Activated T-cell treated with anti-CD3 and anti-CD28 coated beads, Interleukin-2, amount 50 U/mL, for 24 hours (primary cell): ENCODE measurements at places on chromosomes 2 and 18.
A peak's percentile ranks its signal among the peaks of the same experiment; 100 is the strongest.

GRCh38 chr2:69298261-69298660 lies 88.8 kb downstream of the GFPT1 start:
- H3K27ac ChIP-seq = no peak overlapping the region
- H3K4me1 ChIP-seq = no peaks in the 10 kb centered on the region
- DNase-seq = no peak
- no peaks in the 10 kb centered on the region for H3K36me3 ChIP-seq
- H3K4me3 ChIP-seq = no peak overlapping the region
- H3K27me3 ChIP-seq = peaks cover 8% of the 10 kb centered on the region

DNA sequence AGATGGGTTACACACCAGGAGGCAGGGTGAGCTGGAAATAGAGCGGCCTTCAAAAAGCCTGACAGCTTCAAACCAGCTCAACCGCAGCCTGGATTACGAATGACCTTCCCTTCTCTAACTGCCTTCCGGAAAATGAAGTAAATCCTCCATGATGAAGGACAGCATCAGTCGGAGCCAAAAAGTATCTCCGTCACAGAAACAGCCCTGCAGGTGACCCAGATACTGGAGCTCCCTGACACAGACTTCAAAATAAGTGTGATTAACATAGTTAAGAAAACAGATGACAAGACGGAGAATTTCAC lies 10.3 kb upstream of the CIB4 start:
- peaks cover 19% of the 10 kb centered on the region for H3K27me3 ChIP-seq
- H3K27ac ChIP-seq = no peak overlapping the region
- no peaks in the 10 kb centered on the region for H3K36me3 ChIP-seq

GRCh38 chr2:33205693-33206434 lies 259.1 kb downstream of the LTBP1 start:
- H3K4me3 ChIP-seq = no peak overlapping the region
- no peak overlapping the region for H3K27ac ChIP-seq
- H3K36me3 ChIP-seq = no peaks in the 10 kb centered on the region
- no peaks in the 10 kb centered on the region for H3K27me3 ChIP-seq
- no peak for DNase-seq

GRCh38 chr2:196513796-196514526 lies 125.6 kb upstream of the CCDC150 start:
- peaks cover 21% of the 10 kb centered on the region for H3K27me3 ChIP-seq
- no peak overlapping the region for H3K4me3 ChIP-seq
- no peak overlapping the region for H3K27ac ChIP-seq
- no peak for DNase-seq
- H3K4me1 ChIP-seq = no peaks in the 10 kb centered on the region

- H3K4me3 ChIP-seq = peak overlapping the region; percentile 53
- no peak for DNase-seq
- H3K27me3 ChIP-seq = peaks cover 86% of the 10 kb centered on the region
- no peak overlapping the region for H3K27ac ChIP-seq
These were observed 1.8 kb downstream of the AGAP1 start for GRCh38 chr2:235495373-235496238.

GRCh38 chr2:4420032-4420431 lies 716.7 kb downstream of the DCDC2C start:
- H3K27ac ChIP-seq = no peak overlapping the region
- H3K36me3 ChIP-seq = no peaks in the 10 kb centered on the region
- H3K27me3 ChIP-seq = no peaks in the 10 kb centered on the region
- no peak overlapping the region for H3K4me3 ChIP-seq
- no peaks in the 10 kb centered on the region for H3K4me1 ChIP-seq

- H3K4me3 ChIP-seq = no peak overlapping the region
- H3K27me3 ChIP-seq = no peaks in the 10 kb centered on the region
- H3K4me1 ChIP-seq = no peaks in the 10 kb centered on the region
- H3K27ac ChIP-seq = no peak overlapping the region
- no peak for DNase-seq
These were observed 395.2 kb downstream of the RAD51AP2 start for GRCh38 chr2:17122887-17123501.

DNA sequence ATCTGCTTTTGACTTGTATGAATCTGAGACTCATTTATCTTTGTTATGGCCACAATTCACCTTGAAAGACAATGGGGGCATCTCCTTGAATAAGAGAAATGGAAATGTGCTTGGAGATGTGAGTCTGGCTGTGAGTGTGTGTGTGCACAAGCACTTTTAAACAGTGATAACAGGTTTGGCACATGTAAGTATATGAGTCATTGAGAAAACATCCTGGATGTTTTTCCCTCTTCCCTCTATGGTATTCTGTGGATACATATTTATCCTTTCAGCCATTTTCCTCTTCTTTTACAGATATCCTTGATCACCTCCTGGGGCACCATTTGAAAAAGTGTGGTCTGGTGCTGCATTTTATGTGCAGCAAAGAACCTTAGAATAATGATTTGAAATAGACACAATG lies 317.3 kb upstream of the THUMPD2 start:
- H3K4me3 ChIP-seq = no peak overlapping the region
- H3K4me1 ChIP-seq = peaks cover 3% of the 10 kb centered on the region
- H3K27ac ChIP-seq = no peak overlapping the region
- no peaks in the 10 kb centered on the region for H3K36me3 ChIP-seq
- no peak for DNase-seq

GRCh38 chr2:88638743-88639142 lies 11.5 kb upstream of the EIF2AK3 start:
- no peak overlapping the region for H3K4me3 ChIP-seq
- no peak for DNase-seq

DNA sequence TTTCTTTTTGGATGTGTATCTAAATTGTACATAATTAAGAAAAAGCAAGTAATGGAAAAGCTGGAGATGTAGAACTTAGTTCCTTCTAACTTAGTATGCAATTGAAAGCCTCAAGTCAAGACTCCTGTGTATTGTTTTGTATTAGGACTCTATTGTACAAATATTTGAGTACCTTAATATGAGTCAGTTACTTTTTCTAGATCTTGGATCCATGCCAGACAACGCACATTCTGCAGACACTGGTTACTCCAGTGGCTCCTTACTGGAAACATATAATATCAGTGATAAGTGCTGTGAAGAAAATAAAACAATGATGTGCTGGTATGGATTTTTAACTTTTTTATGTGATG lies 1.5 kb downstream of the SLC39A10 start:
- H3K4me1 ChIP-seq = peaks cover 50% of the 10 kb centered on the region
- H3K4me3 ChIP-seq = peak overlapping the region; percentile 97
- peaks cover 38% of the 10 kb centered on the region for H3K36me3 ChIP-seq
- H3K27me3 ChIP-seq = no peaks in the 10 kb centered on the region

DNA sequence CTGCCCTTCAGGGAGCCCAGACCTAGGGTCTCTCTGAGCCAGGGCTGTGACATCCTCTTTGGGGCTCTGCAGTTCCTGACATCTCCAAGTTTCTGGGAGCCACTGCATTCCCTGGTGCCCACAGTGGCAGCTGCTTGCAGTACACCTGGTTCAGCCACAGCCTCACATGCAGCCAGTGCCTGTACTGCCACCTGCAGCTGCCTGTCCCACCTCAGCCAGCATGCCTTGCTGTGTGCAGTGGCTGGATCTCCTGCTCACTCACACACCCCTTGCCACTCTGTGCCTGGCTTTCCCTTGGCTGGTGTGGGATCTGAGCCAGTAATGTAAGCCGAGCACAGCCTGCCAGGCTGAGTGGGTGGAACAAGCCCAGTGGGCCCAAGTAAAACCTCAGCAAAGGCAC lies 1288.7 kb downstream of the CNTNAP5 start:
- H3K27me3 ChIP-seq = no peaks in the 10 kb centered on the region
- H3K36me3 ChIP-seq = no peaks in the 10 kb centered on the region
- no peak overlapping the region for H3K27ac ChIP-seq
- H3K4me3 ChIP-seq = no peak overlapping the region
- H3K4me1 ChIP-seq = no peaks in the 10 kb centered on the region
- no peak for DNase-seq

GRCh38 chr2:220077488-220077887 lies 450.1 kb downstream of the SLC4A3 start:
- no peak for DNase-seq
- no peaks in the 10 kb centered on the region for H3K27me3 ChIP-seq
- H3K27ac ChIP-seq = no peak overlapping the region
- H3K4me1 ChIP-seq = no peaks in the 10 kb centered on the region
- no peak overlapping the region for H3K4me3 ChIP-seq

GRCh38 chr2:241996100-241996499 lies 126.6 kb downstream of the RTP5 start:
- no peak overlapping the region for H3K4me3 ChIP-seq
- no peaks in the 10 kb centered on the region for H3K27me3 ChIP-seq
- no peak for DNase-seq
- H3K27ac ChIP-seq = no peak overlapping the region
- peaks cover 1% of the 10 kb centered on the region for H3K4me1 ChIP-seq

DNA sequence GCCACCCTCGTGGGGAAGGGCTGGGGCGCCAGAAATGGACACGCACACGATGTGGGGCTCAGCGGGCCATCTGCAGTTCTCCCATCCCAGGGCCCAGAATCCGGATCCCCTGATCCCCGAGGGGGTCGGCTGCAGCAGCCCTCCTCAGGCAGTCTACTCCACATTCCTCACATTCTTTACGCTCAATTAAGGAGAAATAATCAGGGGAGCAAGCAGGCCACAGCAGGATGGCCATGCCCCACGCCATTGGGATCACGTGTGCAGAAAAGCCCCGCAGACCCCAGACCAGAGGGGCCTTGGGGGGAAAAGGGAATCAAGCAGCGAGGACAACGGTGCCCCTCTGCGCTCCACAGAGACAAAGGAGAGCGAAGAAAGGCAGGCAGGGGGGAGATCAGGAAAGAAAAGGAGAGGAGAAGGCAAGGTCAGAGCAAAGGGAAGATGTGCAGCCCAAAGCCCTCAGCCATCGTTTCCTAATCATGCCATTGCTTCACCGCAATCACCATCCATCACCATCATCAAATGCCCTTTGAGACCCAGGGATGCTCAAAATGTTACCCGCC lies 17.5 kb upstream of the PKDCC start:
- H3K27ac ChIP-seq = no peak overlapping the region
- H3K4me1 ChIP-seq = no peaks in the 10 kb centered on the region
- H3K4me3 ChIP-seq = no peak overlapping the region
- H3K36me3 ChIP-seq = no peaks in the 10 kb centered on the region
- H3K27me3 ChIP-seq = peaks cover 13% of the 10 kb centered on the region
- no peak for DNase-seq

DNA sequence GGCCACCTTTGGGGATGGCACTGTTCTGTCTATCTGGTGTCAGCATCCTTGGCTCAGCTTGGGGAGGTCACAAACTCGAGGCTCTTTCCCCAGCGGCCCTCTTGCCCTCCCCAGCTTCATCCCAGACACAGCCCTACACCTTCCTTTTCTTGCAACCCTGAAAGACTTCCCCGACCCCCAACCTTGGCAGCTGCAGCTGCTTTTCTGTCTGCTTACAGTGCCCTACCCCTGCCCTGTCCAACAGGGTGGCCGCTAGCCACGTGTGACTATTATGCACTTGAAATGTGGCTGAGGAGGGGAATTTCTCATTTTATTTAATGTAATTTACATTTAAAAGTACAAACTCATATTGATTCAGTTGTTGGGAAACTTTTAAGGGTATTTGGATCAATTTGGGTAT lies 41.3 kb downstream of the NGEF start:
- no peaks in the 10 kb centered on the region for H3K36me3 ChIP-seq
- no peak for DNase-seq
- H3K4me1 ChIP-seq = no peaks in the 10 kb centered on the region

DNA sequence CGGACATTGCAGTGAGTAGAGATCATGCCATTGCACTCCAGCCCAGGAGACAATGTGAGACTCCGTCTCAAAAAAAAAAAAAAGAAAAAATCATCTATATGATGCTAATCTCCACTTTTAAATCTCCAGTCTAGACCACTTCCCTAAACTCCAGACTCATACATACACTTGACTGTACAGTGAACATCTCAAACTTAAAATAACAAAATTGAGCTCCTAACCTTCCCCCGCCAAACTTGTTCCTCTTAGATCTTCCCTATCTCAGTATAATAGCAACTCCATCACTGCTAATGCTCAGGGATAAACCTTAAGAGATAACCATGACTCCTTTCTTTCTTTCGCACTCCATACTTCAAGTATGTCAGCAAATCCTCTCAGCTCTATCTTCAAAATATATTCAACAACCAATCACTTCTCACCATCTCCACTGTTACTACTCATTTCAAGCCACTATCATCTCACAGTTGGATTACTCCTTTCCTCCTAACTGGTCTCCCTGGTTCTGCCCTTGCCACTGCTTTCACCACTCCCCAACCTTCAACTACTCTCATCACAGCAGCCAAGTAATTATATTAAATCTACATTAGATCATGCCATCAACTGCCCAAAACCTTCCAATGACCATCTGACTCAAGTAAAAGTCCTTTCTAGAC lies 12.0 kb downstream of the MEMO1 start:
- no peak overlapping the region for H3K4me3 ChIP-seq
- peaks cover 9% of the 10 kb centered on the region for H3K36me3 ChIP-seq
- H3K27ac ChIP-seq = peak overlapping the region; percentile 34
- DNase-seq = no peak
- no peaks in the 10 kb centered on the region for H3K27me3 ChIP-seq

- H3K36me3 ChIP-seq = no peaks in the 10 kb centered on the region
- peaks cover 10% of the 10 kb centered on the region for H3K27me3 ChIP-seq
- H3K4me3 ChIP-seq = no peak overlapping the region
These were observed 113.9 kb downstream of the INO80D start for GRCh38 chr2:205972113-205972512.

GRCh38 chr2:241199286-241199685 lies 10.8 kb downstream of the ANO7 start:
- H3K4me3 ChIP-seq = no peak overlapping the region
- no peaks in the 10 kb centered on the region for H3K4me1 ChIP-seq
- H3K27ac ChIP-seq = no peak overlapping the region
- DNase-seq = no peak
- no peaks in the 10 kb centered on the region for H3K36me3 ChIP-seq

- no peak for DNase-seq
- H3K4me1 ChIP-seq = peaks cover 16% of the 10 kb centered on the region
- H3K4me3 ChIP-seq = no peak overlapping the region
- no peaks in the 10 kb centered on the region for H3K36me3 ChIP-seq
- H3K27ac ChIP-seq = no peak overlapping the region
These were observed 137.3 kb downstream of the SETBP1 start for GRCh38 chr18:44817831-44818473.

- DNase-seq = no peak
- H3K4me1 ChIP-seq = peaks cover 21% of the 10 kb centered on the region
- H3K27me3 ChIP-seq = no peaks in the 10 kb centered on the region
- H3K27ac ChIP-seq = no peak overlapping the region
- H3K4me3 ChIP-seq = no peak overlapping the region
- H3K36me3 ChIP-seq = no peaks in the 10 kb centered on the region
These were observed 5.6 kb upstream of the SMAD7 start for GRCh38 chr18:48956356-48956755.

GRCh38 chr18:49813069-49813318 lies 339 bp downstream of the ACAA2 start:
- H3K4me1 ChIP-seq = peaks cover 42% of the 10 kb centered on the region
- H3K4me3 ChIP-seq = peak overlapping the region; percentile 97
- H3K27me3 ChIP-seq = no peaks in the 10 kb centered on the region
- H3K36me3 ChIP-seq = peaks cover 35% of the 10 kb centered on the region
- no peak for DNase-seq

- H3K4me3 ChIP-seq = no peak overlapping the region
- no peak overlapping the region for H3K27ac ChIP-seq
- H3K27me3 ChIP-seq = peaks cover 24% of the 10 kb centered on the region
- H3K36me3 ChIP-seq = no peaks in the 10 kb centered on the region
- no peak for DNase-seq
These were observed 150.0 kb upstream of the AGAP1 start for GRCh38 chr2:235343869-235344268.

GRCh38 chr2:103664690-103665089 lies 902.9 kb downstream of the TMEM182 start:
- no peaks in the 10 kb centered on the region for H3K27me3 ChIP-seq
- no peaks in the 10 kb centered on the region for H3K36me3 ChIP-seq
- H3K4me1 ChIP-seq = no peaks in the 10 kb centered on the region
- DNase-seq = no peak
- no peak overlapping the region for H3K4me3 ChIP-seq
